CD8-positive, alpha-beta T cell (primary cell): ENCODE measurements at places on chromosomes 6 and 20.

DNA sequence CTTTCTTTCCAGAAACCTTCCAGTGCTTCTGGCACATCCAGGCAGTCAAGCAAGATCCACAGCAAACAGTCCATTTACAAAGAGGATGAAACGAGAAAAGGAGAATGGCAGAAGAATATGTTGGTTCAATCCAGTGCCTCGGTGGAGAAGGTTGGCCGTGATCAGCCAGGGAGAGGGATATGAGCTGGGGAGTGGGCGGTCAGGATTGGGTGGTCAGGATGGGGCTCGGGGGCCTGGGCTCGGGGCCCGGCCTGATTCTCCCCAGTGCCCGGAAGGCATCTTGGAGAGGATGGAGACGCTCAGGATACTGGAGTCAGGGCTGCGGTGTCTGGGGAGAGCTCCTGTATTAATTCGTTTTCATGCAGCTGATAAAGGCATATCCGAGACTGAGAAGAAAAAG, 61.3 kb downstream of the EFCAB8 start:
- no peak for DNase-seq

DNA sequence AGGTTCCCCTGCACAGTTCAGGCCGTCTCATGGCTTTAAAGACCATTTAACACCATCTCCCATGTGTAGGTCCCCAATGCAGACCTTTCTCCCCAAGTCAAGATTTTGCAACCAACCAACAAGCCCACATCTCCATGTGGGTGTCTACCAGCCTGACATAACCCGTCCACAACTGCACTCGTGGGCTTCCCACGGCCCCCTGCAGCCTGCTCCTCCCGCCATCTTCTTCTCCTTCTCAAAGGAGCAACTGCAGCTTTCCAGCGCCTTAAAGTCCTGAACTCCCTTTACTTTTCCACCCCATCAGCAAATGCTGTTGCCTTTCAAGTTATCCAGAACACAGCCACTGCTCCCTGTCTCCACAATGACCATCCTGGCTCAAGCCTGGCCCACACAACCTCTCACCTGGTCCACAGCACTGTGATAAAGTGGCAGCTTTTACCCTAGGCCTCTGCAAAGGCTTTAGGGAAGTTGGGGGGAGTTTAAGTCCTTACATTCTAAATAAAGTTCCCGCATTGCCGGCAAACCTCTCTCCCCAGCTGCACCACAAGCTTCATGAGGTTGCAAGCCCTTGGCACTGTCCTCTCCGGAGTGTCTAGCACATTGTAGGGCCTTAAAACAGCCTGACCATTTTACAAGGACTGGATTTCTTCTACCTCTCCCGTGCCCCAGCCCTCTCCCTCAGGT, 140.5 kb downstream of the PREX1 start:
- DNase-seq = no peak

DNA sequence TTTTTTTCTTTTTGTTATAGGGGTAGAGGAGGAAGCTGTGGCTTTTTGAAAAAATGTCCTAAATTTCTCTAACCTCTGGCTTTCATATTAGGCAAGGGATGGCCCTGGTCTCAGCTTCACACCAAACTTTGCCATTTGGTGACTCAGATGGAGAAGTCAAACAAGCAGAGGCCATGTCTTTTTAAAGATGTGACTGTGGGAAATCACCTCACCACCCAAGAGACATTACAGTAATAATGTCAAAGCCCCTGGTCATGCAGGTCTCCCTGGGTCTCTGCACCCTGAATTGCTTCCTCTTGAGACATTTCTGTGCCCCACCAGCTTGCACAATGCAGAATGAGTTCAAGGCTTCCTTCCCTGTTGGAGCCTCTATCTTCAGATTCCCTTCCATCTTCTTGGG, 39.5 kb upstream of the ADGRF5 start:
- no peak for DNase-seq

- DNase-seq = no peak
These were observed 40.9 kb downstream of the NCOA7 start for GRCh38 chr6:125831659-125832058.

DNA sequence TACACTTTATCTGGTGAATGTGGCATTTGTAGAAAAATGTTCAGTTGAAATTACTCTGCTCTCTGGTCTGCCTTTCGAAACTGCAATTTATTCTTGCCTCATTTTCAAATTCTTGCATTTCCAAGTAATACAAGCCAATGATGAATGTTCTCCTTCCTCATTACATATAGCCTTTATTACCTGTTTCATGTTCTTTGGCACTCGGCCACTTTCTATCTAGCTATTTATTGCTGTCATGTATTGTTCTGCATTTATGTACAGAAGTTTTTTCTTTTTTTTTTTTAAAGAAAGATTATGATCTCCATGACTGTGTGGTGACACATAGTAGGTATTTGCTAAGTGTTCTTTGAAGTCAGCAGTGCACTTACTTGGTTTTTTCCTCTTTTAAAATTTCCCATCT, 261.4 kb downstream of the ZFAND3 start:
- DNase-seq = no peak

GRCh38 chr20:60490217-60491050, 532.2 kb downstream of the CDH26 start:
- no peak for DNase-seq

DNA sequence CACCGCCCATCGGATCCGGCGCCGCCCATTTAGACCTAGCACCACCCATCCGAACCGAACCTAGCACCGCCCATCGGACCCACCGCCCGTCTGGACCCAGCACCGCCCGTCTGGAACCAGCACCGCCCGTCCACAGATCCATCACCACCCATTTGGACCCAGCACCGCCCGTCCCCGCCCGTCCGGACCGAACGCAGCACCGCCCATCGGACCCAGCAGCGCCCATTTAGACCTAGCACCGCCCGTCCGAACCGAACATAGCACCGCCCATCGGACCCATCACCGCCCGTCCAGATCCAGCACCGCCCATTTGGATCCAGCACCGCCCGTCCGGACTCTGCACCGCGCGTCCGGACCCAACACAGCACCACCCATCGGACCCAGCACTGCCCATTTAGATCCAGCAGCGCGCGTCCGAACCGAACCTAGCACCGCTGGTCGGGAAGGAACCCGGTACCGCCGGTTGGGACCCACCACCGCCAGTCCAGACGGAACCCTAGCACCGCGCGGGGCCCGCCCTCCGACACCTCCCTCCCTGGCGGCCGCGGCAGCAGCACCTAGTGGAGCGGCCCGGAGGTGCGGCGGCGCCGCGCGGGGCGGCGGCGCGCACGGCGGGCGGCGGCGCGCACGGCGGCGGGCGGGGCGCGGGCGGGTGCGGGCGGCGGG, 348 bp upstream of the AFDN start:
- DNase-seq = peak; percentile 61
